ENCODE measurements at places on chromosomes 6 and 20.

DNA sequence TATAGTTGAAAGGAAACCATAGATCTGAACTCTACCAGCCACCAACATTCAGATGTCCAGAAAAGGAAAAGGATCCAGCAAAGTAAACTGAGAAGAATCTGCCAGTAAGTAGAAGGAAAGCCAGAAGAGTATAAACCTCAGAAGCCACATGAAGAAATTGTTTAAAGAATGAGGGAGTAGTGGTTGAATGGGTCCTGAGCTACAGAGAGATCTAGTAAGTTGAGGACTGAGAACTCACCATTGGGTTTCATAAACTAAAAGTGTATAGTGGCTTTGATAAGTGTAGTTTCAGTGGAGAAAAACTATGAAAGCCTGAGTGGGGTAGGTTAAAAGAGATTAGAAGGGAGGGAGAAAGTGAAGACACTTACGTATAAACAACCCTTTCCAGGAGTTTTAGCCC, 32.0 kb upstream of the SUMO4 start:
- DNase-seq: no peak

DNA sequence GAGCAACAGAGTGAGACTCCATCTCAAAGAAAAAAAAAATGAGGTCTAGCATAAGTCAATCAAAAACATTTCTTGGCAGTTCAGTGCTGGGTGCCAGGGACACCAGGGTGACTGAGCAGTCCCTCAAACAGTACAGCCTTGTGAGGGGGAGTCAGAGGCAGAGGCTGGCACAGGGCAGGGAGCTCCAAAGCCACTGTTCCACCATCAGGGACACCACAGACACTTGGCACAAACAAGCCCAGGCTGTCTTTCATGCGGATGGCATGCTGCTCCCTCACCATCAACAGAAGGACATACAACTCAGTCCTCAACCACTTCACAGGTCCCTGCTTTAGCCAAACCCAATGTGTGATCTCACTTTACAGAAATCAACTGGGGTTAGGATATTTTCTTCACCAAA, 36.0 kb upstream of the GRM4 start:
- DNase-seq: no peak

DNA sequence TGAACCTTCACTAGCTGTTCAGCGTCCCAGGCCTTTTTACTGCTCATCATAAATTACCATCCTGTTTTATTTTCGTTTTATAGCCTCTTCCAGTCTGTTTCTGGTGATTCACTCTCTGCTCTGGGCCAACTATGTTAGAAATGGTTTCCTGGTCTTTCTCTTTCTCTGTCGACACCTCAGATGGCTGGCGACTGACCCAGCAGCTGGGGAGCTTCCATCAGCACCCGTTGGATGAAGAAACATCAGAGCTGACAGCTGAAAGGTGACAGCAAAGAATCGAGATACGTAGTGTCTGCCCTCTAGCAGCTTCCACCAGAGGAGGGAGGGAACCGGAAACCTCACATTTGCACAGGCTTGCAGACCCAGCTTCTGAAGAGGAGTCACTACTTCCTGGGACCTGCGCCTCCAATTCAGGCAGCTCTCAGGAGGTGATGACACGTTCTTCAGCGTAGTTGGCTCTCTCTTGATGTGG, 82.9 kb upstream of the MLN start:
- peak; percentile 55 for DNase-seq

DNA sequence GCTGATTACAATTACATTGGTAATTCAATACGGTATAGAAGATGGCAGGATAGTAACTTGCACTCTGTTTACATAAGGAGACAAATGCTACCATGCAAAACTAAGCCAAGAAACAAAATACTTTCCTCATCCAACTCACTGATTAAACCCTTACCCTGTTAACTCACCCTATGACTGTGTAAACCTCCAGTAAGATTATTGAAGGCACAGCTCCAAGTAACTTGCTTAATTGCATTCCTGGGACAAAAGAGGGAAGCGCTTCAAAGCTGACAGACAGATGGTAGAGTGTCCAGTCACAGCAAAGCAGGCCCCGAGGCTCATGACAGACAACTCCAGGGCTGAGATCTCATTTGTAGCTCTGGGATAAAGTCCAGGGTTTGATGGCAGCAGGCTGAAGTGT, 6.9 kb upstream of the KIF16B start:
- peak; percentile 79 for DNase-seq

GRCh38 chr20:58039274-58040092, 189.0 kb downstream of the ANKRD60 start:
- DNase-seq: no peak

DNA sequence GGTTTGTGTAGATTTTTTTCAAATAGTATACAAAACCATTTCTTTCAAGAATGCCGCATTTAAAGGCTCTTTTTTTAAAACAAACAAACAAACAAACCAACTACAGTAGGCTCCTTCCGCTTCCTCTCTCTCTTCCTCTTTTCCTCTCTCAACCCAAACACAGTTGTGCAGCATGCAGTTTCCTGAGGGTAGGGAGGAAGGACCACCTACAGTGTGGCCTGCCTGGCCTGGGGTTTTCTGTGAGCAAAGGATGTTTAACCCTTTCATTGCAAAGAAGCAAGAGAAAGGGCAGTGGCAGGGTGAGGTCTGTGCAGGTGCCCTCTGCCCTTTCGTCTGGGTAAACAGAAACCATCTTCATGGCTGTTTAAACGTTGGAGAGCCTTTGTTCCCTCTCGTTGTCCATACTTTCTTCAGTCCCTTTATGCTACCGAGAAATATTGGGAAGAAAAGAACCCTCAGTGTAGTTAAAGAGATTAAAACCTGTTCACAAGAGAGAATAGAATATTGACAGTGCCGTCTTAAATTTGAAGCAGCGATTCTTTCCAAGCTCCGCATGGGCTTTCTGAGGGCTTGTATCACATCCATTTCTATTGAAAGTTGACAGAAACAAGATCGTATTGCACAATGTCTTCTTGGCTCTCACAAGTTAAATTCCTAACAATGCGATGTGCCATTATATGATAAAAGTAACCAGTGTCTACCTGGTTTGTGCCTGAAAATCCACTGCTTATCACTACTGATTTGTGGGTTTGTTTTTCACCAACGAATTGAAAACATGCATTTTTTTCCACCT, 215.5 kb upstream of the SNX9 start:
- no peak for DNase-seq

DNA sequence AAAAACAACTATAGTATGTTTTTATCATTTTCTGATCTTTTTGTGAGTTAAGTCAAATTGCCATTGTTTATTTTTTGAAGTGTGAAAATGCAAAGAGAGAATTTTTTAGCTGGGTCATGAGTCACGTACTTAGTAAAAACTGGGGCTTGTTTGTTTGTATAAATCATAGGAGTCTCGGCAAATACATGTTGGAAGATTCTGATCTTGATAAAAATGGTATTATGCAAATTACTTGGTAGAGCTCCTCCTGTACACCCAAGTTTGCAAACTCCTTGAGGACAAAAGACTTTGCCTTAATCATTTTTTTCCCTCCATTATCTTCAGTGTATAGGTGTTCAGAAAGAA, 25.8 kb downstream of the TBPL1 start:
- no peak for DNase-seq

- DNase-seq: no peak
Observed at GRCh38 chr20:53124075-53124551, 152.0 kb downstream of the TSHZ2 start.

DNA sequence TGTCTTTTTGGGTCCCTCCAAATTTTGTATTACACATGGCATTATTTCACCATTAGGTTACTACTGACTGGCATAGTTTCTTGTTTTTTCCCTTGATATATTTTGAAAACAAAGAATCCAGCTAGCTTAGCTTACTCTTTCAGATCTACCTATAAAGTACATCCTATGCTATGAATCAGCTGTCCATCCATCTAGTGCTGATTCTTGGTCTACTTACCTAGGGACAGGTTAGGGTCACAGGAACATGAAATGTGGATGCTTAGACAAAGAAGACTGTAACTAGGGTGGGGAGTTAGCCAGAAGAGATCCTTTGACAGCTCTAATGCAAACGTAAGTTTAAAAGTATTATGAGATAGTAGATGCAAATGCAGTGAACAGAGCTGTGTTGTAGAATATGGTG, 91.7 kb downstream of the NKAIN2 start:
- no peak for DNase-seq

GRCh38 chr6:100968949-100969348, 87.8 kb upstream of the ASCC3 start:
- DNase-seq: no peak

DNA sequence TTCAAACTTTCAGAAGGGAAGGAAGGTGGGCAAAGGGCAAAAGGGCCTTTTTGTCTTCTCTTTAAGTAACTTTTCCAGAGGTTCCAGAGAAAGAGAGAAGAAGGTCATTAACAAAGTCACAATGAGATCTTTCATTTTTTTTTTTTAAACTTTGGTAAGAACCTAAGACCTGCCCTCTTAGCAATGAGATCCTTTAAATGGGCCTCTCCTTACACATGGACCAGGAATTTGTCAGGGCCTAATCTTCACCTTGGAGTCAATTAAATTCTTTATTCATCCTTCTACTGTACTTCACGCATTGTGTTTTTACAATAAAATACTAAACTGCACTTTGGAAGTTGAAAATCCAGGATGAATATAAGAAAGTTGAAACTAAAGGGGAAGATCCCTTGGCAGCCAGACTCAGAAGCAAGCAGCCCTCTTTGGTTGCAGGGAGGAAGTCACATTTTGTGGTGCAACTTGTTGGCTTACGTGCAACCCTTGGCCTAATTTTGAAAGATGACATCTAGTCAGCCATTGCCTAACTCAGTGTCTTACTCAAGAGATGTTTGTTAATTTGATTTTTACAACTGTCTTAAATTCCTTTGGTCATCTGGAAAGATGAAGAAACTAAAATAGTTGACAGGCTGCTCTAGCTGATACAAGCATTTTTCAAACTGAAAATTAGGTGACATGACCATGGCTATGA, 11.9 kb upstream of the TMEM170B start:
- peak; percentile 68 for DNase-seq

DNA sequence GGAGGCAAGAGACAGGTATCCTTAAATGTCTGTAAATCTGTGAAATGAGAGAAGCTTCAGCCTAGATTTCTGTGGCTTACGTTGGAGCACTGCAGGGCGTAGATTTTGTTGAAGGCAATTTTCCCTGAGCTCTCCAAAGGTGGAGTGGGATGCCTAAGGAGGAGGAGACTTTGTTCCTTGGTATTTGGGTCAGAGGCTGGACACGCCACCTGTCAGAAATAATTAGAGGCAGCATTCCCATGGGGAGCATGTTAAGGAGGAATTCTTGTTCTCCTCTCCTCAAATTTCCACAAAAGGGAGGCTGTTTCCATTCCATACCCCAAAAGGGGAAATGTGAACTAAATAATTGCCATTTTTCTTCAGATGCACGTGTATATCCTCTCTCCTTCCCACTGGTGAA, 11.1 kb upstream of the SCGN start:
- DNase-seq: no peak

- peak; percentile 71 for DNase-seq
Observed at GRCh38 chr6:132712366-132712765, 1.5 kb downstream of the VNN1 start.
